ENCODE measurements at places on chromosomes 12 and 14. TPM values are rescaled to one million over a fixed set of nuclear protein-coding genes. Genes with fewer than 3 reads are reported as not detected.
A peak's percentile ranks its signal among the peaks of the same experiment; 100 is the strongest.

GRCh38 chr12:108805136-108805535, 52.2 kb downstream of the SSH1 start:
- no peak for DNase-seq

Gene TGM1
- total RNA-seq: 2.6 TPM

- DNase-seq: no peak
Observed at GRCh38 chr12:991350-992333, 619 bp downstream of the ERC1 start.

DNA sequence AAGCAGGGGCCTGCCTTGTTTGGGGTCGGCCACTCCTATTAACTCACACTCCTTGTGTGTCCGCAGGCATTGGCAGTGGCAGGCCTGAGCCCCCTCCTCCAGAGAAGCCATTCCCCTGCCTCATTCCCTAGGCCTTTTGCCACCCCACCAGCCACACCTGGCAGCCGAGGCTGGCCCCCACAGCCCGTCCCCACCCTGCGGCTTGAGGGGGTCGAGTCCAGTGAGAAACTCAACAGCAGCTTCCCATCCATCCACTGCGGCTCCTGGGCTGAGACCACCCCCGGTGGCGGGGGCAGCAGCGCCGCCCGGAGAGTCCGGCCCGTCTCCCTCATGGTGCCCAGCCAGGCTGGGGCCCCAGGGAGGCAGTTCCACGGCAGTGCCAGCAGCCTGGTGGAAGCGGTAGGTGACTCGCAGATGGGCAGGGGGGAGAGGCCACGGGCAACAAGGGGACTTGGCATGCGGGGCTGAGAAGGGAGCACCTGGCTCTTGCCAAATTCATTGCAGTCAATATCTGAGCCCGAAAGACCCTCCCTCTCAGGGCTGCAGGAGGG, 106.3 kb upstream of the FKBP4 start:
- no peak for DNase-seq

- no peak for DNase-seq
Observed at GRCh38 chr14:37597914-37598746, 2.7 kb downstream of the TTC6 start.

Gene OLR1
- not detected for total RNA-seq

DNA sequence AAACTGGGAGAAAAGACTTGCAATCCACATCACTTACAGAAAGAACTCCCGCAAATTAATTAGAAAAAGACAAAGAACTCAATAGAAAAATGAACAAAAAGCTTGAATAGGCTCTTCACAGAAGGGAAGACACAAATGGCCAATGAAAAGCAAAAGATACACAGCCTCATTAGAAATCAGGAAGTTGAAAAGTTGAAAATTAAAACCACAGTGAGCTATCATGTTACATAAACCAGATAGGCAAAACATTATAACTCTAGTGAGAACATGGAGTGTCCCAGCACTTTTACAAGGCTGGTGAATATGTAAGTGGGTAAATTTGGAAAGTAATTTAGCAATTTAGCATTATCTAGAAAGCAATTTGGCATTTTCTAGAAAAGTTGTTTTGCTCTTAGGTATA, 158.4 kb upstream of the RASSF8 start:
- no peak for DNase-seq

Gene PLEKHA5
- total RNA-seq: 0.66 TPM

Gene NELL2
- total RNA-seq: 19.9 TPM

DNA sequence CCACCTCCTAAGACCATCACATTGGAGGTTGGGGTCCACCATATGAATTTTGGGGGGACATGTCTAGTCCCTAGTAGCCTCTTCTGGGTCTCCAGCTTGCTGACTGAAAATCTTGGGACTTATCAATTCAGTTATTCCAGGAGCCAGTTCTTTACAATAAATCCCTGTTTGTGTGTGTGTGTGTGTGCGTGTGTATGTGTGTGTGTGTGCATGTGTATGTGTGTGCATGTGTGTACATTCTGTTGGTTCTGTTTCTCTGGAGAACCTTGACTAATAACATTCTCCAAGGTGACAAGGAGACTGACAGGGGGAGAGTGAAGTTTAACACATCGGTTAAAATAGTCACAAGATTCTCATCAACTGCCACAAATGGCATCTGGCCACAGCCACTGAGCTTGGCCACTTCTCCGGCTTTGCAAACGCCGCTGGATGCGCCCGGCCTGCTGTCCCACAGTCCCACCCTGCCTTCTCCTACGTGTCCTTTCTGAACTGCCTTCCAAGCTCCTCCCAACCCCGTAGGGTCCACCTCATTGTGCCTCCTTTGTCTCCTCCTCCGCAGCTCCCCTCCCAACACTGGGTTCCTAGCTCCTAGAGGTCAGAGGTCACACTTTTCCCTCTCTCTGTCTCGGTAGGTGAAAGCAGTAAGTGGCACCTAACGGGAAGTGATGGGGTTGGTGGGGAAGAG, 88.1 kb upstream of the DIO3 start:
- DNase-seq: no peak

GRCh38 chr12:56297400-56297799, 2.7 kb downstream of the CS start:
- no peak for DNase-seq

DNA sequence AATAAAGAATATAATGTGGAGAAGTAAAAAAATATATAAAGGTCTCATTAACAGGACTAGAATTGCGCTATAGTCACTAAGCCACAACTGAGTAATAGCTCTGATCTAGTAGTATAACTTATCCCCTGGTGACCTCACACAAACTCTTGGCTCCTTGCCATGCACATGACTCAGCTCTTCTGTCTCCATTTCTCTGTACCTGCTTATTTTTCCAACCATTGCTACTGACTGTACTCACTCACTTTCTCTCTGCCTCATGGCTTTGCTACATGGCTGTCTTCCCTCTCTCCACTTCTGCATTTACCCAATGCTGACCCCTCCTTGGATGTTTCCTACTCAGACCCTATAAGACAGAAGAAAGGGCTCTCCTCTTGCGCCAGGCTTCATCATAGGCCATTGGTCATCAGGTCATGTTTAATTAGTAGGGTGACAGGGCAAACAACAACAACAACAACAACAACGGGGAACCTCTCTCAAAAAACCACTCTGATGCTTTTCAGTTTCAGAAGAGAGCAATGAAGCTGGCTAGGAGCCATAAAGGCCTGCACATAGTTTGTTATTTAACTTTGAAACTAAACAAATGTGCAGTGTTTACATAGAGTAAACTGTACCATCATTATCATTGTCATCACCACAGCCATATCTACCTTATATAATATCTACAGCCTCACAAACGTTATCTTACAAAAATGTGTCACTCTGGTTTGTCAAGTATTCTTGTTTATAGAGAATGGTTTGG, 25.6 kb upstream of the KRAS start:
- peak; percentile 54 for DNase-seq

GRCh38 chr12:127760357-127760756, 506.6 kb upstream of the TMEM132C start:
- DNase-seq: no peak

DNA sequence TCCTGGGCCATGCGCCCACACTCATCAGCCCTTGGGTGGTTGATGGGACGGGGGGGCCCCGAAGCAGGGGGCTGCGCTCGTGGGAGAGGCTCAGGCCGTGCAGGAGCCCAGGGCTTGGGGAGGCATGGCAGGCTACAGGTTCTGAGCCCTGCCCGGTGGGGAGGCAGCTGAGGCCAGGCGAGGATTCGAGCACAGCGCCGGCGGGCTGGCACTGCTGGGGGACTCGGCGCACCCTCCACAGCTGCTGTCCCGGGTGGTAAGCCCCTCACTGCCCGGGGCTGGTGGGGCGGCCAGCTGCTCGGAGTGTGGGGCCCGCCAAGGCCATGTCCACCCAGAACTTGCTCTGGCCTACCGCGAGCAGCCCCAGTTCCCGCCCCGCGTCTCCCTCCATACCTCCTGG, 295.8 kb upstream of the SEL1L start:
- DNase-seq: no peak

DNA sequence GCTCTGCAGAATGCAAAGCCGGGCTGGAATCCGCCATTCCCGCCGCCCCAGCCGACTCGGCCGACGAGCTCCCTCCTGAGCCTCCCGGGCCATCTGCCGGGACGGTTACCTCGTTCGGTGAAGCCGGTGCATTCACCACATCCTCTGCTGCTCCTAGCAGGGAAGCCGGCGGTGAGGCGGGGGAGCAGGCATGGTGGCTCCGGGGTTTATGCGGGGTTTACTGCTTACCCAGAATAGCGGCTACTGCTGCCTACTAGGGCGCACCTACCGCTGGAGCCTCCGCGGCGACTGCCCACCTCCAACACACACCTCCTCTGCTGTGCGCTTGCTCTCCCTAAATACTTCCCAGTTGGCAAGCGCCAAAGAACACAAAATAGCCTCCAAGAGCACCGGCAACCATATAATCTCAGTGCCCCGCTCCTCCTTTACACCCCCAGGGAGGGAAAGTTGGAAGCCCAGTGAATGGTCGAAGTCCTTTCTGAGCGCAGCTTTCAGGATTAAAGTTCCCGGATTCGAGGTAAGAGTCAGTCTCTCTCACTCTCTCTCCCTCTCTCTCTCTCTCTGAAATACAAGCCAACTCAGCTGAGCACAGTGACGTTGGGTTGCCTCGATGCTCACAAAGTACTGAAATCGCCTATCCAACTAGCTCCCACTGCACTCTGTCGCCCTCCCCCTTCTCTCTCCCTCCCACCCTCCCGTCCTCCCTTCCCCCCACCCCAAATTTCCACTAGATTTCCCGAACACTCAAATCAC, at the start of gene TBX5:
TSS of gene TBX5 (minus strand) at position 626 of the 753 bp plus-strand sequence. CDS start 2,246 bp downstream, outside the sequence.
- DNase-seq: no peak

- no peak for DNase-seq
Observed at GRCh38 chr12:49707812-49708147, 575 bp upstream of the FMNL3 start.

GRCh38 chr12:127035011-127035879, 1231.7 kb upstream of the TMEM132C start:
- no peak for DNase-seq

- DNase-seq: no peak
Observed at GRCh38 chr14:70189456-70190077, 816 bp upstream of the SLC8A3 start.

DNA sequence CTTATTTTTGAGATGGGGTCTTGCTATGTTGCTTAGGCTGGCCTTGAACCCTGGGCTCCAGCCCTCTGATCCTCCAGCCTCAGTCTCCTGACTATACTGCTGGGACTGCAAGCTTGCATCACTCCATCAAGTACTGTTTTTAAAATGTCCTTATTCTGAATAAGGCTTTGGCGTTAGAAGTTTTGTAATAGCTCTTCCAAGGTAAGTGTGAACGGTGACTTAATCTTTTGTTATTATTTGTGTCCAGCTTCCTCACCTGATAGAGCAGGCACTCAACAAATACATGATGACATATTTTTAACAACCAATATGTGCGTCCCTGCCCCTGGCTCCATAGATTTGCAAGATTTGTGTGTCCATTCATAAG, 1.4 kb downstream of the C1RL start:
- no peak for DNase-seq

DNA sequence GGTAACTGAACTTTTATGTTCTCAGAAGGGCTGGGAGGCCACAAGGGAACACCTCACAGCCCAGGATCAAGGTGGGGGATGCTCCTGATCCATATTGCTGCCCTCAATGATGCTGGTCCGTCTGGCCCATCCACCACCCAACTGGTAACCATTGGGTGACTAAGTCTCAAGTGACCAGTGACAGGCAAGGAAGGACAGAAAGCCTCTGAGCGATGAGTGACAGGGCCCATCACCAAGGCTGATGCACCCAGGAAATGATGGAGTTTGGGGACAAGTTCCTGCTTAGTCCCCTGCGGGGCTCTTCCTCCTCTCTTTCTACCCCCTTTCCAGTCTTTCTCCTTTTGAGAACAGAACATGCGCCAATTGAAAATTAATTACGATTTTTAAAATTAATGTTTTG, 2.6 kb upstream of the MMP19 start:
- DNase-seq: no peak

GRCh38 chr14:51865953-51866747, 5.7 kb downstream of the GNG2 start:
- DNase-seq: peak; percentile 19

GRCh38 chr12:111975161-111975931, 37.6 kb downstream of the TMEM116 start:
- no peak for DNase-seq

Gene BDKRB2
- total RNA-seq: not detected

DNA sequence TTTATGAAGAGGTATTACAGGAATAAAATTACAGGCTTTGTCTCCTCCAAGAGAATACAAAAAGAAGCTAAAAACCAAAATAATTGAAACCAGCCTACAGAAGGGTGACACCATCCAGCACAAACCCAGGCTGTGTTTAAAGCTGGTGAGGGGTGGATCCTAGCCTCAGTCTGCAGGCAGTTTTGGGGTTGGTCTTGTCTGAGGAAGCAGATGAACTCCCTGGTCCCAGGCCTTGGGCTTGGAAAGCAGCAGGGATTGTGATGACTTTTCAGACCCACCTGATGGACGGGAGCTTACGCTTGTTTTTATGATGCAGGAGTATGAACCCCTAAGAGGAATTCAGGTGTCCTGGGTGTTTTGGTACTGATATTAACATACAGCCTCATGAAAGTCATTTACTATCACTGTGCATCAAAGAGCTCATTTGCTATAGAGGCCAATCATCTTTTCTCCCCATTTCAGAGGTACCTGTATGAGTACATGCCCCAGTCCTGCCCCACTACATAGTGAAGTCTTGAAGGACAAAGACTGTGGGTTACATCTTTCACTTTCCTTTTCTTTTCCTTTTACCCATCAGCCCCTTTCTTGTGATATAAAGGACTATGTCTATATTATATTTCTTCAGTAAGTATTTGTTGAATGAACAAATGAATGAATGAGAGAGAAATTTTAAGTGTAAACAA, 18.1 kb downstream of the PRICKLE1 start:
- DNase-seq: no peak

GRCh38 chr12:23352670-23353069, 596.8 kb downstream of the SOX5 start:
- DNase-seq: no peak

GRCh38 chr14:33254861-33255395, 316.2 kb downstream of the NPAS3 start:
- no peak for DNase-seq

GRCh38 chr12:105906561-105906960, 232.2 kb downstream of the NUAK1 start:
- DNase-seq: no peak

Gene IL31
- total RNA-seq: 31.4 TPM

Data from activated T-cell treated with anti-CD3 and anti-CD28 coated beads, Interleukin-2, amount 50 U/mL, for 4 hours (primary cell).